ENCODE measurements at places on chromosomes 5 and 9. TPM values are rescaled to one million over a fixed set of nuclear protein-coding genes. Genes with fewer than 3 reads are reported as not detected.

Gene MYOT
- total RNA-seq: not detected

Gene ATOSB
- 24.4 TPM for total RNA-seq

Gene MVB12B
- 5.4 TPM for total RNA-seq

Gene NIPSNAP3A
- total RNA-seq: 20.1 TPM

Gene HARS2
- total RNA-seq: 22.9 TPM

Gene PTCD2
- 8.7 TPM for total RNA-seq

Gene PCSK1
- 0.19 TPM for total RNA-seq

Gene DDX31
- total RNA-seq: 10.5 TPM

Gene SPATA31E1
- total RNA-seq: not detected

GRCh38 chr9:27059907-27060306 is 49.1 kb upstream of the TEK start:
- no peak for DNase-seq

- no peak for DNase-seq
Measured at GRCh38 chr5:83145882-83146331, 68.6 kb downstream of the XRCC4 start.

GRCh38 chr5:111603446-111603827 is 91.1 kb upstream of the STARD4 start:
- no peak for DNase-seq

DNA sequence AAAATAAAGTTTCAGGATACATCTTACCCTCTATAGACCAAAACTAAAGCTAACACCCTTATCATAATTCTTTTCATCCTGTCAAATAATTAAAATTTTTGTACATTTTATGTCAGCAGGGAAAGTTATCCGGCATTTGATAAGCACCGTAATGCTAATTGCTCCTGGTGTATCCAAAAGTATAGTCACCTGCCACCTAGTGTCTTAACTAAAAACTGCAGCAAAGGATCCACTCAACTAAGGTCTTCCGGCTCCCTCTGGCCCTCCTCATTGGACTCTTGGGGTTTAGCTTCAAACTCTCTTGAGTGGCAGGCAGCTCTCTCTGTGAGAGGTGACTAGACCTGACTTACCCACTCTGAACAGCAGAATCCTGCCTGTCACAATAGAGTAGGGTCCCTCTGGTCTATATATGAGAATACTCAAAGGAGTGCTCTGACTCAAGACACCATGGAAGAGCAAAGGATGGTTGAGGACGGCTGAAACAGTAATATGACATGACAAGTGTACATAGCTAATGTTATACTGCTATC is 60.4 kb upstream of the CAST start:
- no peak for DNase-seq

- no peak for DNase-seq
Measured at GRCh38 chr5:118793091-118793490, 195.3 kb downstream of the DTWD2 start.

- no peak for DNase-seq
Measured at GRCh38 chr9:109766351-109766750, 13.6 kb upstream of the PALM2AKAP2 start.

- DNase-seq: no peak
Measured at GRCh38 chr5:83516377-83516776, 44.8 kb downstream of the VCAN start.

- DNase-seq: peak; percentile 24
Measured at GRCh38 chr5:172412724-172413286, 41.5 kb downstream of the SH3PXD2B start.

GRCh38 chr9:95770653-95771131 is 104.8 kb upstream of the ERCC6L2 start:
- no peak for DNase-seq

GRCh38 chr9:113461285-113461684 is 2.2 kb upstream of the RGS3 start:
- DNase-seq: no peak

DNA sequence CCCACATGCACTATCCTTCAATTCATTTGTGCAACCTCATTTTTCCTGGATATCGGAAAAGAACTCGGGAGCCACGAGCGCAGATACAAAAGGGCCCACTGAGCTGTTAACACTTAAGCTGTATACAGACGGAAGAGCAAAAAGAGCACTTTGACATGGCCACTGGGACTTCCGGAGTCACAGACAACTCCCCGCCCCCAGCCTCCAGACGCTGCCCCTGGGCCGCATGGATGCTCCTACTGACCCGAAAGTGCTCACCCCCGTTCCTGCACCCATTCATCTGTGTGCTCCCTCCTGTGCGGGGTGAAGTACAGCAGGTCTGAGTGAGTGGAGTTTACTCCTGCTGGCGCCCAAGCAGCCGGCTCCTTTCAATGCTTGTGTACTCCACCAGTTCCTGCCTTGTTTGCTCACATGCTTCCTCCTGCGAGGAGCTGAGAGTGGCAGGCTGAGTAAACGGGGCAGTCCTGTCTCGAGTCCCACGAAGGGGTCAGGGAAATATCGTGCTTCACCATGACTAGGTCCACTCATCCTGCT is 901.0 kb upstream of the CTNND2 start:
- no peak for DNase-seq

GRCh38 chr5:180049185-180049548 is 22.4 kb downstream of the RNF130 start:
- DNase-seq: no peak

- no peak for DNase-seq
Measured at GRCh38 chr5:154834053-154834452, 16.4 kb downstream of the FAXDC2 start.

DNA sequence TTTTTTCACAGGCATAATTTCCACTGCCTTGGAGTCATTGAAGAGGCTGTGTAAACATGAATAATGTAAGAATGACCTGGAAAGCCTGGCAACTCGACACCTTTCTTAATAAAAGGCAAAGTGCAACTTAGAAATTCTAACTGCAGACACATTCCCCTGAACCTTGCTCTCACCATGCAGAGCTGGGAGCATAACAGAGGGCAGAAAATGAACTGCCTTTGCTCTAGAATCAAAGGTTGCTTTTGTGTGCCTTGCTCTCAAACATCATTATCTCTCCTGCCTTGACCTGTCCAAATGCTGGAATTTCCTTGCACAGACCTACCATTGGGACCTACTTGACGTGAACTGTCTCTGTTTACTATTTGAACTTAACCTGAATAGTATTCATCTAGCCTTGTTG is 462.0 kb upstream of the ZNF462 start:
- no peak for DNase-seq

DNA sequence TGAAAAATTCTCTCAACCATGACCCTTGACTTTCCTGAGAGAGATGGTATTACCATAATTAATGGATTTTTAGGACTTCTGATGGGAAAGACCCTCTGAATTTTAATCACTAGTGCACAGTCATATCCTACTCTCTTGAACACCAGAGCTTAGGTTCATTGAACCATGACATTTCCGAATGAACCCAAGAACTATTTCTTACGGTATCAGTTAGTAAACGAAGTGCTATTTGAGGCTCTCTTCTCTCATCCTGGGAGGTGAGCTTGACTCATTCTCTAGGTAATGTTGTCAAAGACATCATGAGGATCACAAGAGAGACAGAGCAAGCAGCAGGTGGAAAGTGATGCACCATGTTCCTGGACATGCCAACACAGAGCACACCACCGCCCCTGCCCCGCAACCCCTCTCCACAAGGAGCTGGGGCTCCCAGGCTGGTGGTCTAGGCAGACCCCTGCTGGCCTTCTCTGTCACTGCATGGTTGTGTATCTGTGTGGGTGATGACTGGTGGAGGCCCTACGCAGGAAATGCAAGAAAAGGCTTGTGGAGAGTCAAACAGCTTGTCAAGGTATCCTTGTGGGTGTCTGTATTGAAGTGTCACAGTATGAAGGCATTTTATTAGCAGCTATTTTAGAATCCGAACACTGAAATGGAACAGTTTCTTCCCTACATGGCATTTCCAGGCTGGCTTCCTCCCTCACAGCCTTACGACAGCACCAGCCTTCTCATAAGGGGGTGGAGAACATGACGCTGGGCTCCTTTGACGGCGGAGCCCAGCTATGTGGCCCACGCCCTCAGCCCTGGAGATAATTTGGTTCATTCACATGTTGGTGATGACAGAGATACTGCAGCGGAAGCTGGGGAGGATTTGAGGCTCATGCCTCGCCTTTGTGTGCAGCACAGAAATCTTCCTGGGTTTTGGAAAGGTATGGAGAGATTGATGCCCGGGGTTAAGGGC is 297.6 kb downstream of the NTRK2 start:
- DNase-seq: no peak

DNA sequence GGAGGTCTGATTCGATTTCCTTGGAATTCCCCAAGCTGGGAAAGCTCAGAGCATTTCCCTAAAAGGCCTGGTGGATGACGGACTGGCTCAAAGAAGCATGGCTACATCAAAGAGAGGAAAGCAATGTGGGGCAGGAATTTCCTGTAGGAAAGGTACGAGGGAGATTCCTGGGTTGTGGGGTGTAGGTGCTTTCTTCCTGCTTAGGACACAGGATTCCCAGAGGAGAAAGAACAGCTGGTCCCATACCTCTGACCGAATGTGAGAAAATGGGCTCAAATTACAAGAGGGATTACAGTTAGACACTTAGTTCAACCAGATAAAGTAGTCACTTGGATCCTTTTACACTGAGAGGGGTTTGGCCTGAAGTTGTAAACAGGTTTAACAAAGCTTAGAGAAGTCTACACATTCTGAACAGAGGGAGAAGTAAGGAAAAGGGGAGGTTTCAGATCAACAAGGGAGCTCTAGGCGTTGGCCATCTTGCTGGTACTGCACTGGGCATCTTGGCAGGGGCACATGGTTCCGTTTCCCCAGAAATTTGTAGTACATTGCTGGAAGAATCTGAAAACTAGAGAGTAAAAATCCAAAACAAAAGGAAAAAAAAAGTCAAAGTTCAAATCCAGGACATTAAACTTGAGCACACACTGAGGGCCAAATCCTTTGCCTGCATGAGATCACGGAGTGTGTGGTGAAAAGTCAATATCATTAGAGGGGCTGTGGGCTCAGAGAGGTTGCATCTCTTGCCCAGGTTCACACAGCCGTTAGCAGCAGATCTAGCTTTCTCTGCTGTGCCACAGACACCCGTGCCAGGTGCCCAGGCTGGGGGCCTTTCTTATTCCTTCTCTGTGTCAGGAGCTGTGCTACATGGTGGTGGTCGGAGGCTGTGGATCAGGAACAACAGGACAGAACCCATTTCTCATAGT is 171.3 kb downstream of the RGS3 start:
- DNase-seq: no peak

DNA sequence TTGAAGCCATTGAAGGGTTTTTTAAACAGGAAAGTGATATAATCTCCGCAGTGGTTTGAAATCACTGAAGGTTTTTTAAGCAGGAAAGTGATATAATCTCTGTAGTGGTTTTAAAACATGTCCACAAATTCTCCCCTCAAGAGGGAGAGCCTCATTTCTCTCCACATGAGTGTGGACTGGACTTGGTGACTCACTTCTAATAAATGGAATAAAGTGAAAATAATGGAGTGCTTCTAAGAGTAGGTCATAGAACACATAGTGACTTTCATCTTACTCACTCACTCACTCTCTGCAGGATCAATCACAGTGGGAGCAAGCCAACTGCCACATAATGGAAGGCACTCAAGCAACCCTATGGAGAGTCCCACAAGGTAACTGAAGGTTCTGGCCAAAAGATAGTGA is 12.0 kb downstream of the CTNNAL1 start:
- DNase-seq: no peak

GRCh38 chr9:124251605-124252378 is 6.0 kb upstream of the NEK6 start:
- no peak for DNase-seq

DNA sequence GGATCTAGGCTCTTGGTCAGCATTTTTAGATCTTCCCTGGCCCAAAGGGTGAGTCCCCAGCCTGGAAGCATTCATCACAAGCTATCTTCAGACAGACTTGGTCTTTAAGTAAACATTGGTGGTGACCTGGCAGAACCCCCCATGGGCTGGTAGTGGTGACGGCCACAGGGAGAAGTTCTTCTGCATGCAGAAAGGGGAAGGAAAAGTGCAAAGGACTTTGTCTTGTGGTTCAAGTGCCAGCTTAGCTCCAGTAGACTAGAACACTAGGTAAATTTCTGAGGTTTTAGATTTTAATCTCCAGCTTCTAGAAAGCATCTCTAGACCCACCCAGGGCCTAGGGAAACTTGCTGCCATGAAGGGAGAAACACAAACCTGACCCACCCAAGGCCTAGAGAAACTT is 584.0 kb downstream of the CHSY3 start:
- DNase-seq: no peak

- no peak for DNase-seq
Measured at GRCh38 chr5:165014439-165014838, 1509.0 kb downstream of the MAT2B start.

GRCh38 chr5:142846406-142846805 is 76.2 kb downstream of the ARHGAP26 start:
- DNase-seq: no peak

- no peak for DNase-seq
Measured at GRCh38 chr5:57539281-57539701, 56.7 kb upstream of the ACTBL2 start.

DNA sequence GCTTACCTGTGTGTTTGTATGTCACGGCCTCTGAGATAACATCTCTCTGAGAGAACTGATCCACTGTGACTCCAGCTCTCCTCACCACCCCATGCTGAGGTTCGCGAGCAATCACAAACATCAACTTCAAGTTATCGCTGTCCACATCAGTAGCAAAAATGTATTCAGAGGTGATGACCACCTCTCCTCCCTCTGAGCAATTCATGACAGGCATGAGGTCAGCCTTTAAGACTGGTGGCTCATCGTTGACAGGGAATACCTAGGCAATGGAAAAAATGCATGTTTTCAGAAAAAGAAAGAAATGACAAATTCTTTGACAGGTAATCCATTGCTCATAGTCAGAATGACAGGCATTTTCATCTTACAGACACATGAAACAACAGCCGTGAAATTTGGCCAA is 90.3 kb upstream of the CER1 start:
- no peak for DNase-seq

- no peak for DNase-seq
Measured at GRCh38 chr5:1548702-1549474, 25.1 kb upstream of the LPCAT1 start.

DNA sequence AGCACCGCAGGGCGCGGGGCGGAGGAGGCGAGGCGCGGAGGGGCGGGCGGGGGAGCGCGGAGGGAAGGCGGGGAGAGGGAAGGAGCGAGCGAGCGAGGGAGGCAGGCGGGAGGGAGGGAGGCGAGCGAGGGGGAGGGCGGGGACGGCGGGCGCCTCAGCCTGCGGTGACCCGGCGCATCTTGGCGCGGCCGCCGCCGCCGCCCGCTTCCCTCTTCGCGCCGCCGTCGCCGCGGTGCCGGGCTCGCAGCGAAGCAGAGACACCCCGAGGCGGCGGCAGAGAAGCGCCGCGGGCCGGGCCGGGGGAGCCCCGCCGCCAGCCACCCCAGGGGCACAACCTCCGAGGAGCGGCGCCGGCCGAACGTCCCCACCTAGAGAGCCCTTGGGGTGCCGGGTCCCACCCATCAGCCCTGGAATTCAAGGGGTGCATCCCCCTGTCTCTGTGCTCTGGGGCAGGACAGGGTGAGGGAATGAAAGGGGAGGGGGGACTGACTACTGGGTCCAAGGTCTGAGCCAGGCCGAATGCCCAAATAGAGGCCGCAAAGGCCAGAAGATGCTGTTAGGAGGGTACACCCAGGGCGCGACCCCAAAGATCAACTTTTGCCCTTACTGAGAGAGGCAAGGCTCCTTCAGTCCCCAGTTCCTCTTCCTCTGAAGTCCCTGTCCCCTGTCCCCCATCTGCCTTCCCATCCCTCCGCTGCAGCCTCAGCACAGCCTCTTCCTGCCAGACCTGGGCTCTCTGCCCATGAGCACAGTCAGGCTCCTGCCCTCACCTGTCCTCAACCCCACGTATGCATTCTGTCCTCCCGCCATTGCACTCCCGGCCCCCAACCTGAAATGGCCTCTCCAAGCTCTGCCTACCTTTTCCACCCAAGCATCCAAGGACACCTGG is at the start of gene ADAMTS2:
TSS of gene ADAMTS2 (minus strand) at position 29 of the 889 bp plus-strand sequence. CDS start 133 bp downstream, outside the sequence.
- DNase-seq: no peak
